Liver (tissue), 10 donors: ENCODE measurements at places on chromosomes 12 and 14.

DNA sequence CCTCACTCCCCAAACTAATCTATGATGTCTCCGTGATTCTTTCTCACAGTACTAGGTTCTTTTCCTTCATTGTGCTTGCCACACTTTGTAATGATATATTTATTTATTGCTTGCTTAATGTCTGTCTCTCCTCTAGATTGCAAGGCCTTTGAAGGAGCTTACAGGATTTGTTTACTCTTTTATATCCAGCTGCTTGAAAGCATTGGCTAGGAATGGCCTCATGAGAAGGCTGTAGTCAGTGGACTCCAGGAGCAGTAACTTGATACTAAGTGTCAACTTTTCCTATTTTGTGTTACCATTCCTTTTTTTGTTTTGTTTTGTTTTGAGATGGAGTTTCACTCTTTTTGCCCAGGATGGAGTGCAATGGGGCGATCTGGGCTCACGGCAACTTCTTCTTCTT lies 7.3 kb upstream of the FAM234B start:
- DNase-seq: no peak

GRCh38 chr12:108180255-108181094 lies 51.4 kb downstream of the WSCD2 start:
- no peak for DNase-seq

DNA sequence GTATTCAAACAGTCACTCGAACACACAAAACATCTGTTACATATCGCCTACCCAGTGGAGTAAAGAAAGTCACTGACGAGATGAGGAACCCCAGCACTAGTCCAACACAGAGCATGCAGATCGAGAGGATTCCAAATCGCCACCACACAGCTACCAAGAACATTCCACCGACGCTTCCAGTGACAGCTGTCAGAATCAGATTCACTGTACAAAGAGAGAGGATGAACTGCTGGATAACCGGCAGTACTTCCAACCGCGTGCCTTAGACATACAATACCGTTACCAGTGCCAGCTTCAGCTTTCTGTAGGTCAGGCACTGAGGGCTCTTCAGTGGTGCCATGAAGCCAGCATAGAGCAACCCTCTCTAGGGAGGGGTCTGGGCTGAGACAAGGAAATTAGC lies 34.5 kb downstream of the TM7SF3 start:
- DNase-seq: no peak

DNA sequence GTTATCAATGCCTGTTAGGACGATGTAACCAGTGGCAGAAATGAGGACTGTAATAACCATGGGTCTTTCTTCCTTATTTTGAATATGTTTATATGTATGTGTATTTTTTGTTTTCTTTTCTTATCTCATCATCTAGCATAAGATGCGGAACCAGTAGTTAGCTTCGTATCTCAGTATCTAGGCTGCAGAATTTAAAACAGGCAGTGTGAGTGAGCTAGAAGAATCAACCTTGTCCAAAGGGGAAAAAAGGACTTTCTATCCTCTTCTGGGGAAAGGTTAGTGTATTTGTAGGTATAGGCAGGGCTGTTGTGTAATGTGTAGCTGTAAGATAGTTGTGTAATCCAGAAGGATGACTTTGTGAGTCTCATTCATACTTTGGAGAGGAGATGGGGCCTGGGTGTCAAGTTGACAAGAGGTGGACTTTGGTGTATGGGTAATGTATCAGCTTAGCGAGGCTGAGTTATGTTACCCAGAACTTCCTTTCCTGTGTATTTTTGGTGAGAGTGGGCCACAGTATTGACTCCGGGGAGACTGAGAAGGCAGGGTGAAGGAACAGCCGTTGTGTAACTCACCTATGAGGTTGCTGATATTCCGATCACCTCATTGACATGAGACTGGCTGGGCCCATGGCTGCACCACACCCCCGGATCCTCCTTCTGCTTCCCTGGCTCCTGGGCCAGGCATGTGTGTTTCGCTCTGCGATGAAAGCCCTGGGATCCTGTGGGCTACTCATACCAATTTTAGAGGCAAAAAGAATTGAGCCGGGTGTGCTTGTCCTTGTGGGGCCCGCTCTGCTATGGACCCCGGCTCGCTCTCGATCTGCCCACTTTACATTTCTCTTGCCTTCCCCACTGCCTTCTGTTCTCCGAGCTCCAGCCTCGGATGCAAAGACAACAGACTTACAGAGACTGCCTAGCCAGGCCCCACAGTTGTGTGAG lies 24.3 kb downstream of the DLK1 start:
- DNase-seq: peak; percentile 35

DNA sequence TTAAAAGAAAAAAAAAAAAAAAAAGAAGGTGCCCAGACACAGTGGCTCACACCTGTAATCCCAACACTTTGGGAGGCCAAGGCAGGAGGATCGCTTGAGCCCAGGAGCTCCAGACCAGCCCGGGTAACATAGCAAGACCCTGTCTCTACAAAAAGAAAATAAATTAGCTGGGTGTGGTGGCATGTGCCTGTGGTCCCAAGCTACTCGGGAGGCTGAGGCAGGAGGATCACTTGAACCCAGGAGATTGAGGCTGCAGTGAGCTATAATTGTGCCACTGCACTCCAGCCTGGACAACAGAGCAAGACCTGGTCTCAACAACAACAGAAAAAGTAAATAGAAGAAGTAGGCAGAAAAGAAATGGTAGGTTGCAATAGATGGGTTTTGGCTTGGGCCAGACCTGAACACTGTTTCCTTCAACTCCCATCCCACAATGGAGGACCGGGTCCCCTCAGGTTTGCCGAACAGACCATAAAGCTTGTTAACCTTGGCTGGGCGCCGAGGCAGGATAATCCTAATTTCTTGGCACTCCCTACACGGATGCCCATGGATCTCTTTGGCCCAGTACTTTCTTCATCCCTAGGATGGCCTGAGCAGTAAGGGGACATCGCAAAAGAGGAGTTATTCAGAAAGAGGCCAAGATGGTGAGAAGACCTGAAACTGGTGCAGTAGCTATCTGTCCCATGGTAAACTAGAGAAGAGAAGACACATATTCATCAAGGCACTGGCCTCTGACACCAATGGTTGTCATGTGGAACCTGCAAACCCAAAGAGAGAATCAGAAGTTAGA lies 165.5 kb upstream of the CCND2 start:
- no peak for DNase-seq

DNA sequence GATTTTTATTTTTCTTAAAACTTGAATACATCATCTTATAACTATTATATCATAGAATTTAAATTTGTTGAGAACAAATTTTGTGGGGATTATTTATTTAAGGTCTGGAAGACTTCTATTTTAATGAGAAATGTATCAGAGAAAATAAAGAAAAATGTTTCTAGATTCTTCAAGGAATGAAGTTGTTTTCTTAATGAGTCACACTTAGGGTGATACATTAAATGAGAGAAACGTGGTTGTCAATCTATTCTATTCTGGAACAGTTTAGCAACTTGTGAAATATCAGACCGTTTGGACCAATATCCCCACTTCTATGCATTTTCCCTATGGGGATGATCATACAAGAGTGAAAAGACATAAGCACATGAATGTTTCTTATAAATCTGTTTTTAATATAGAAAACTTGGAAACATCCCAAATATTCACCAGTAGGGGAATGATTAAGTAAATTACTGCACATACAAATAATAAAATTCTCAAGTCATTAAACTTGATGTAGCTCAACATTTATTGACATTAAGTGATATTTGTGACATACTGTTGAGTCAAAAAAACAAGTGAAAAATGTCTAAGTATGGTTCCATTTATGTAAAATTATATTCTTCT lies 88.5 kb downstream of the E2F7 start:
- DNase-seq: no peak

DNA sequence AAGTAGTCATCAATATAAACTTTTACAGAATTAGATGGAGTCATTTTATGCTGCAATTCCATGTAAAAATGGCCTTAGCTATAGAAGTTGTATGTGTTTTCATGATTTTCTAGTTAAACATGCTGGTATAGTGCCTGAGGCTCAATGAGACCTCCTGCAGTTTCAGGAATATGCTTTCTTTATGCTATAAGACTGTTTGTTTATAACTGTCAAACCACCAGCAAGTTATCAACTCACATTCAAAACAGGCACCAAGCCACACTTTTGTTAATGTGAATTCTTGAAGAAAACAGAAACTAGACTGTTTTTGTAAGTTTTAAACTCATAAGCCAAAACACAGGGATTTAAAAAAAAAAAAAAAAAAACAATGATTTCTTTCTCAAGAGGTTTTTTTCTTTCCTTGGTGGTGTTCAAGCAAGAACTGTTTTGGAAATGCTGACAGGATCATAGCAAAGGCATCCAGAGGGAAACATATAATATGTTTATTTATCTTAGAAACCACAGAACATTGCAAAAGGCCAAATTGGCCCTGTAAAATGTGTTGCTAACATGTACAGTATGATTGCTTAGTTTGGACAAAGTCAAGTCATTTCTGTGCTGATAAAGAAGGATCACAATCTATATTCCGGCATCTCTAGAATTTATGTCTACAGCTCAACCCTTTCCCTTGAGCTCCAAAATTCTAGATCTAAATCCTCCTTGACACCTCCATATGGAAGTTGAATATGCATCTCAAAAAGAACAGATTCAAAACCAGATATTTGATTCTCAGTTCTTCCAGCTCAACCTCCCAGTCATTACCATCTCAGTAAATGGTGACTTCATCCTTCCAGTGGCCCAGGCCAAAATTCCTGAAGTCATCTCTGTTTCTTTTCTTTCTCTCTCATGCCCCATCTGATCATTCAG lies 29.0 kb upstream of the LUM start:
- no peak for DNase-seq

GRCh38 chr12:12901158-12901791 lies 9.9 kb downstream of the GPRC5A start:
- no peak for DNase-seq

DNA sequence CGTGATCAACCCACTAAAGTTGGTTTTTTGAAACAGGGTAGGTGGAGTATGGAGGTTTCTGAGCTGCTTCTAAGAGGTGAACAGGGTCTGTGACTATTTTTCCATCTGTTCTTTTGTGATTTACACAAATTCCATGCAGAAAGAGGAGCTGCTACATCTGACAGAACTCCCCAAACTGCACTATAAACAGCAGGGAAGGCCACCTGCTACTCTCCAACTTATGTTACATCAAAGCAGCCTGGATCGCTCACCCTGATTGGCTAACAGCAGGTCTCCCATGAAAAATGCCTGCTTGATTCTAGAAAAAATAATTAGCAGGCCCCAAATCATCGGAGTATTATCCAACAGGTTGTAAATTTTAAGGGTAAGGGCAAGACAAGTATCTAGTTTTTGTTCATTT lies 282.9 kb upstream of the FLRT2 start:
- no peak for DNase-seq

DNA sequence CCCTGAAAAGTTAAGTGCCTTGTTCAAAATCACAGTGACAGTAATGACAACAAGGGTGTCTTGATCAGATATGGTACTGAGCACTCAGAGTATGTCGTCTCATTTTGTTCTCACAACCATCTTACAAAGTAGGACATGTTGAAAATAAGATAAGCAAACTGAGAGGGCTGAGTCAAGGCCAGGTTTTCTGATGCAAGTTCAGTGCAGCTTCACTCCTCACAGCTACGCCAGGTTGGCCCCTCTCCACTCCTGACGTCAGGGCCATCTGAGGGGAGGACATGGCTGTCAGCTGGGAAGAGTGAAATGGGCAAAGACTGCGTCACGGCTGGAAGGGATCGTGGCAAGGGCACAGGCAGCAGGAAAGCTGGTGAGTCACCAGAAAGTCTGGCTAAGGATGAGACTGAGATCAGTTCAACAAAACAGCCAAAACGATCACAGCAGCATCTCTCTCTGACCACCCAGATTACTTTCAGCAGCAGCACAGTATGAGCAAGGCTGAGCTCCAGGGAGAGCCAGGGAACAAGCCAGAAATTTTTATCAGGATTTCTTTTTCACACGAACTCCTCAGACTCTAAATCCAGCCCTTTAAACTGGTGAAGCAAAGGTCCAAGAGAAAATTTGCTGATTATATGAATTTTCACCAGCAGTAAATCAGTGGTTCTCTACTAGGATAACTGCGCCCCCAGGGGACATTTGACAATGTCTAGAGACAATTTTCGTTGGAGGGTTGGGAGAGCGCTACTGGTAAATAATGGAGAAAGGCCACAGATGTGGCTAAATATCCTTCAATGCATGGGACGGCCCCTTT lies 297.9 kb upstream of the AMIGO2 start:
- no peak for DNase-seq

- no peak for DNase-seq
Measured at GRCh38 chr14:93880021-93880820, 46.9 kb upstream of the FAM181A start.
